ENCODE measurements at places on chromosomes 3 and 15.
A peak's percentile ranks its signal among the peaks of the same experiment; 100 is the strongest.

- peak; percentile 30 for DNase-seq
Observed at GRCh38 chr15:65285291-65286068, 1.2 kb downstream of the PARP16 start.

- no peak for DNase-seq
Observed at GRCh38 chr3:37441689-37442088, 267.3 kb upstream of the LRRFIP2 start.

- no peak for DNase-seq
Observed at GRCh38 chr15:29116970-29117700, 152.5 kb downstream of the NSMCE3 start.

- peak; percentile 44 for DNase-seq
Observed at GRCh38 chr3:55556619-55557537, 69.8 kb upstream of the WNT5A start.

- no peak for DNase-seq
Observed at GRCh38 chr3:150662410-150663200, 41.1 kb downstream of the ERICH6 start.

GRCh38 chr3:14323401-14324223 is 78.8 kb upstream of the SLC6A6 start:
- DNase-seq: no peak

GRCh38 chr15:89129123-89129815 is 41.0 kb downstream of the ABHD2 start:
- DNase-seq: peak; percentile 33

DNA sequence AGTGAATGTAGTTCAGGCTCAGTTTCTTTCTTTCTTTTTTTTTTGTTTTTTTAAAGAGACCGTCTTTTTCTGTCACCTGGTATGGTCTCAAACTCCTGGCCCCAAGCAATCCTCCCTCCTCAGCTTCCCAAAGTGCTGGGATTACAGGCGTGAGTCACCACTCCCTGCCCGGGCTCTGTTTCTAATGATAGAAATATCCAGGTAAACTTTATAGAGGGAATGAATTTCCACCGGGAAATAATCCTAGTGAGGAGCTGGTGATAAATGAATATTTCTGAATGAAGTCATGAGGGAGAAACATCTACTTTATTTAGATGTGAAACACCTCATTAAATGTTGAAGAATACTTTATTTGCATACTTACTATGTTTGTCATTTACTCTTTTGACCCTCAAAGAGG is 7.2 kb downstream of the RNF13 start:
- no peak for DNase-seq

GRCh38 chr3:24139463-24140412 is 194.7 kb downstream of the NR1D2 start:
- peak; percentile 81 for DNase-seq

DNA sequence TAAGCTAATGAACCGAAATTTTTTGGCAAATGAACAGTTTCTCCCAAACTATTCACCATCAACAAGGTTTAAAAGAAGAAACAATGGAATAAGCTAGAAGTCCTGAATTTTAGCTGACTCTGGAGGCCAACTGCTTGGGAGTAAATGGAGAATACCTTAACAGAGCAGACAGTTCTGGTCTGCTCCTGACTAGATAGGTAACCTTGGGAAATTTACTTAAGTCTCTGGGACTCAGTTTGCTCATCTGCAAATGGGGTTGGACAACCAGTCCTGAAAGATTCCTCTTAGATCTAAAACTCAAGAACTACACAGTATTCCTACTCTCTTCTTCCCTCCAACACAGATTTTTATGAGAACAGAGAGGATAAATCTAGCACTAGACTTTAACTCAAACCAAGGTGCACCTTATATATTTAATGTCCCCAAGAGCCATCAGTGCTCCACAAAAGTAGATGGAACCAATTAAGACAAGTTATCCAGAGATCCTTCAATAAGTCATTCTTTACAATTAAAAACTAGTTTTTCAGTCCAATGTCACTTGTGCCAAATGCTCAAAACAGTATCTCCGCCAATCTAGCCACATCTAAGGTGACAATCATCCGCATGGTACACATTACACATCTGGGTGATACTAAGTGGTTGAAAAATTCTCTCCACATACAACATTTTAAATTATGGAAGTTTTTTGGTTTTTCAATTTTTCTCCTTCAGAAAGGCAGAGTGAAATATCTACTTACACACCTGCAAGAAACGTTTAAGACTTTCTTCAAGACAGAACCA is 1.5 kb downstream of the RHOA start:
- no peak for DNase-seq

DNA sequence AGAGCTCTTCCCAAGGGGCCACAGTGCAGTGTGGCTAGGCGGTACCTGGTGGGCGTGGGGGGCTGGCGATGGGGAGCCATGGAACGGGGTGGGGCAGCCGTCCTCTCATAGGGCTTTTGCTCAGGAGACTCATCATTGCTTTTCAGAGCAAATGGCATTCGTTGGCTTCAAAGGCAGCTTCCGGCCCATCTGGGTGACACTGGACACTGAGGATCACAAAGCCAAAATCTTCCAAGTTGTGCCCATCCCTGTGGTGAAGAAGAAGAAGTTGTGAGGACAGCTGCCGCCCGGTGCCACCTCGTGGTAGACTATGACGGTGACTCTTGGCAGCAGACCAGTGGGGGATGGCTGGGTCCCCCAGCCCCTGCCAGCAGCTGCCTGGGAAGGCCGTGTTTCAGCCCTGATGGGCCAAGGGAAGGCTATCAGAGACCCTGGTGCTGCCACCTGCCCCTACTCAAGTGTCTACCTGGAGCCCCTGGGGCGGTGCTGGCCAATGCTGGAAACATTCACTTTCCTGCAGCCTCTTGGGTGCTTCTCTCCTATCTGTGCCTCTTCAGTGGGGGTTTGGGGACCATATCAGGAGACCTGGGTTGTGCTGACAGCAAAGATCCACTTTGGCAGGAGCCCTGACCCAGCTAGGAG is 40.8 kb downstream of the MESD start:
- DNase-seq: no peak
